Immature natural killer cell (primary cell): ENCODE measurements at places on chromosomes 3 and 15. TPM values are rescaled to one million over a fixed set of nuclear protein-coding genes. Genes with fewer than 3 reads are reported as not detected.

Gene VILL
- 12.9 TPM for polyA plus RNA-seq

Gene CASR
- polyA plus RNA-seq = not detected

Gene MKRN3
- polyA plus RNA-seq = not detected

Gene TMEM212
- polyA plus RNA-seq = not detected

Gene GATA2
- not detected for polyA plus RNA-seq

Gene FAM3D
- polyA plus RNA-seq = not detected

Gene CCR4
- polyA plus RNA-seq = not detected

Gene IMPG2
- not detected for polyA plus RNA-seq

Gene ATP13A4
- polyA plus RNA-seq = not detected

Gene PFN2
- 4.6 TPM for polyA plus RNA-seq

Gene SERINC4
- polyA plus RNA-seq = 3.4 TPM

Gene CLDN18
- not detected for polyA plus RNA-seq

Gene SMCO1
- not detected for polyA plus RNA-seq

Gene KNG1
- not detected for polyA plus RNA-seq

Gene GOLGA8T
- 0.16 TPM for polyA plus RNA-seq

Gene SLC28A2
- not detected for polyA plus RNA-seq

DNA sequence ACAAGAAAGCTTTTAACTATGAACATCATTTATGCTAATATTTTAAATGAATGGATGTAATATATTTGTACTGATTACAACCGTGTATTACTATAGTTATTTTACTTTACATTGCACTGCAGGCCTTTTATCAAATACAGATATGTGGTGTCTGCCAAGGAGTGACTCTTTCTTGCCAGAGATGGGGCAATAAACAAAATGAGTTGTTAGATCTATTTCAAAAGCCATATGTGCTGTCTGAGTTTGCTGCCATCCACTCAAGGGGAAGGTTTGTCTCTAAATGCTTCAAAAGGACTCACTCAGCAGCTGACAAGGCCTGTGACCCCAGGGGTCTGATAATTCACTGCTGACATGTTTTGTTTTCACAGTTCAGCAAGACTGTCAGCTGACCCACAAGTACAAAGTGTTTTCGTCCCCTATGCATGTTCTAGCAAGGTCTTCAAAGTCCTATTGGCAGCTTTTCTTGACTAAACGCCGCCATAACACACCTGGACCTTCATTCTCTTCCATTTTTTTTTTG, 41.3 kb upstream of the ZBED2 start:
- no peak overlapping the region for H3K4me3 ChIP-seq
- DNase-seq = no peak
- H3K27ac ChIP-seq = no peak overlapping the region

- no peaks in the 10 kb centered on the region for H3K36me3 ChIP-seq
- H3K27me3 ChIP-seq = no peaks in the 10 kb centered on the region
- DNase-seq = no peak
- H3K27ac ChIP-seq = no peak overlapping the region
- H3K4me1 ChIP-seq = no peaks in the 10 kb centered on the region
These were observed 565.8 kb upstream of the DPPA4 start for GRCh38 chr3:109903100-109903499.

DNA sequence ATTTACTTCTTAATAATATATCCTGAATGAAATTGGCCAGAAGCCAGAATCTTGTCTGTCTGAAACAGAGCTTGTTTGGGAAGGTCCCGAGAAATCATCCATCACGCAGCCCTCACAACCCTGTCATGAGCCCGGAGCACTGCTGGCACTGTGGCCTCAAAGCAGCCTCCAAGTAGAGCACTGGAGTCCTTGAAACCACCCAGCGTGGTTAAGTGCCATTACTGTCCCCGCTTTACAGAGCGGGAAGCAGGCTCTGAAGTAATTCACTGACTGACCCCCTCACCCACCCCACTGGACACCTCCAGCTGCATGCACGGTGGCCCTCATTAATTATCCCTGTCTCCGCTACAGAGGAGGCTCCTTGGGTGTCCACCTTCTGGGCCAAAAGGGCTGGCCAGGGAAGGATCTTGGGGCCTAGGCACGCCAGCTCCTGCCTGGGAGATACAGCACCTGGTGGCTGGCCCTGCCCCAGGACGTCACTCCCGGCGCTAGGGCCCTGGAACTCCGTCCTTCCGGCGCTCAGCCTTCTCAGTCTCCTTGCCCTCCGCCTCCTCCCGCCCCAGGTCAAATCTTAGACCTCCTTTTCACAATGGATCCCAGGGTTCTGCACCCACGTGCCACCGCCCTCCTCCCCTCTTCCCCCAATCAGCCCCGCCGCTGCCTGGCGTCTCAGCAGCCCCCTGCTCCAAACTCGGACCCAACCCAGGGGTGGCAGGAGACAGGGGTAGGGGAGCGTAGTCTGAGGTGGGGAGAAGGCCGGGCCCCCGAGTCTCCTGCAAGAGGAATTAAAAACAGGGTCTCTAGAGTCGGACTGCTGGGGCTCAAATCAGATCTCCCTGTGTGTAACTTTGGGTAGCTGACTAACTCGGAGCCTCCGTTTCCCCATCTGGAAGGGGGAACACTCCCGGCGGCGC, 1.1 kb downstream of the TKT start:
- H3K4me3 ChIP-seq = peak overlapping the region; percentile 89
- H3K36me3 ChIP-seq = no peaks in the 10 kb centered on the region
- no peaks in the 10 kb centered on the region for H3K27me3 ChIP-seq
- peak overlapping the region; percentile 62 for H3K27ac ChIP-seq

DNA sequence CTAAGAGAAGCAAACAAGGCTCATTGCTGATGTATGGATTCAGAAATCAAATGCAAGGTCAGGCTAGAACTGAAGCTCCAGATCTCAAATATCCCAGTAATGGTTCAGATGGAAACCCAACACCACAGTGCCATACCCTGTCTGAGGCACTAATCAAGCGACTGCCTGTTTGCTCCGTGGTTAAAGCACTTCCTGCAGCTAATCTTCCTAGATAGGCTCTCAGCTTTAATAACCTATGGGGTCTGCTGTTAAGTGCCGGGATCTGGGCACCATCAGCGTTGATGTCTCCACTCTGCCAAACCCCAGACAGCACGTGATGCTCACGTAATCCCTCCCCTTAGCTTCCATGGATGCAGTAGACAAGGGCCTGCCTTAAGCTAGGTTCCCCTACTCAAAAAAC, 262.6 kb downstream of the MECOM start:
- no peak overlapping the region for H3K4me3 ChIP-seq
- no peaks in the 10 kb centered on the region for H3K4me1 ChIP-seq
- H3K36me3 ChIP-seq = no peaks in the 10 kb centered on the region
- no peak for DNase-seq
- H3K27ac ChIP-seq = no peak overlapping the region

- no peaks in the 10 kb centered on the region for H3K27me3 ChIP-seq
- peaks cover 34% of the 10 kb centered on the region for H3K4me1 ChIP-seq
- DNase-seq = no peak
- H3K27ac ChIP-seq = no peak overlapping the region
- no peak overlapping the region for H3K4me3 ChIP-seq
These were observed 26.4 kb downstream of the ASB7 start for GRCh38 chr15:100628746-100629145.

DNA sequence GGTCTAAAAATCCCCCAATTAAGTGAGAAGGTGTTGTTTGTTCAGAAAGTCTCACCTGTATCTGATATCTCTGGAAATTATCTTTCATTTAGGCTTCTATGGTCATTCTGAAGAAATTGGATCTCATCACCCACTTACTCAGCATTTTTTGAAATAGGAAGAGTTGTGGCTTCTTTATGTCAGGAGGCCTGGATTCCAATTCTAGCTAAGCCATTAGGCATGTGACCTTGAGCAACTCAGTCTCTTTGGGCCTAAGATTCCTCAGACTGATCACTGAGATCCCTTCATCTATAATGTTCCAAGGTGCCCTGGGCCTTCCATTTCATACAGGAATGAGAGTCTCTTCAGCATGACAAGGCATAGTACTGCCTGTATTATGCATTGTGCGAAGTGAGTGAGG, 70.3 kb downstream of the ARHGEF26 start:
- no peaks in the 10 kb centered on the region for H3K4me1 ChIP-seq
- H3K4me3 ChIP-seq = no peak overlapping the region
- DNase-seq = no peak
- H3K27me3 ChIP-seq = no peaks in the 10 kb centered on the region
- H3K27ac ChIP-seq = no peak overlapping the region

DNA sequence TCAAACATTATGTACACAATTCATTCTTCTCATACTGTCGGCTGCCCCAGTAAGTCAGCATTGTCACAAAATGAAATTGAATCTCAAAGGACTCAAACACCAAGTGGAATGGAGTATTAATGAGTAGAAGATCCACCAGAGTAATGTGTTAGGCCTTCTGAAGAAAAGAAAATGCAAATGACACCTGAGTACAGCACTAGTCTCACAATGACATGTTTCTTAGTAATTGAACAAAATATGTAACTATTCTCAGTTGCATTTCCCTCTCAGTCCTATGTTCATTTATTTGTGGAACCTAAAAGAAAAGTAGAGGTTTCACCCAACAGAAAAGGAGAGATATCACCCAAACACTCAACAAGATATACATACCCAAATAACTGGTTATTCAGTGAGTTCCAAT, 283.9 kb upstream of the THBS1 start:
- no peak for DNase-seq
- no peaks in the 10 kb centered on the region for H3K36me3 ChIP-seq
- peaks cover 7% of the 10 kb centered on the region for H3K27me3 ChIP-seq

GRCh38 chr3:123347205-123347604, 101.7 kb downstream of the ADCY5 start:
- no peak overlapping the region for H3K4me3 ChIP-seq
- H3K27ac ChIP-seq = peak overlapping the region; percentile 10
- peaks cover 9% of the 10 kb centered on the region for H3K27me3 ChIP-seq
- H3K36me3 ChIP-seq = no peaks in the 10 kb centered on the region
- no peaks in the 10 kb centered on the region for H3K4me1 ChIP-seq

DNA sequence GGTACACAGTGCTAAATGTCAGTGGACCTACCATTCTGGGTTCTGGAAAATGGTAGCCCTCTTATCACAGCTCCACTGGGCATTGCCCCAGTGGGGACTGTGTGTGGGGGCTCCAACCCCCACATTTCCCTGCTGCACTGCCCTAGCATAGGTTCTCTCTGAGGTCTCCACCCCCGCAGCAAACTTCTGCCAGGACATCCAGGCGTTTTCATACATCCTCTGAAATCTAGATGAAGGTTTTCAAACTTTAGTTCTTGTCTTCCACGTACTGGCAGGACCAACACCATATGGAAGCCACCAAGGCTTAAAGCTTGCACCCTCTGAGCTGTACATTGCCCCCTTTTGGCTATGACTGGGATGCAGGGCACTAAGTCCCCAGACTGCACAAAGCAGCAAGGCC, 788.2 kb upstream of the ALCAM start:
- no peak overlapping the region for H3K27ac ChIP-seq
- no peak for DNase-seq
- no peak overlapping the region for H3K4me3 ChIP-seq
- H3K36me3 ChIP-seq = no peaks in the 10 kb centered on the region
- H3K27me3 ChIP-seq = peaks cover 2% of the 10 kb centered on the region

DNA sequence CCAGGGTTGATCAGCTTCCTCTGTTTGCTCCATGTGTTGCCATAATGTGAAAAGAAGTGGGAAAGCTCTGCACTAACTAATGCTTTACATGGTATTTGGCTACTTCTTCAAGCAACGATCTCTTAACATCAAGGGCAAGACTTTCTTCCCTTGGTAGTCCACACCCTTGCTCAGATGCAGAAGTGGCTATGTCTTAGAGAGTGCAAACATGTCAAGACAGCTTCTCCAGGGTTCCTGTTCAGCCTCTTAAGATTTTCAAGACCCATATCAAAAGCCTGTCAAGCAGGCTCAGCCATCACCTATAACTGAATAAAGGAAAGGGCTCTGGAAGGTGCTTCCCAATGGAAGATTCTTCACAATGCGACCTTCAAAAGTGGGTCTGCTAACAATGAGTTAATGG, 64.8 kb upstream of the CSTA start:
- no peak overlapping the region for H3K4me3 ChIP-seq
- DNase-seq = no peak
- no peaks in the 10 kb centered on the region for H3K27me3 ChIP-seq

GRCh38 chr3:57652203-57652602, 40.7 kb downstream of the DENND6A start:
- peaks cover 19% of the 10 kb centered on the region for H3K36me3 ChIP-seq
- DNase-seq = no peak
- peak overlapping the region; percentile 41 for H3K27ac ChIP-seq
- H3K27me3 ChIP-seq = no peaks in the 10 kb centered on the region

- H3K4me3 ChIP-seq = no peak overlapping the region
- no peak for DNase-seq
- no peak overlapping the region for H3K27ac ChIP-seq
- H3K4me1 ChIP-seq = peaks cover 16% of the 10 kb centered on the region
These were observed 17.1 kb upstream of the RFC4 start for GRCh38 chr3:186823386-186823785.

GRCh38 chr3:133928903-133929607, 33.4 kb upstream of the RAB6B start:
- no peak overlapping the region for H3K27ac ChIP-seq
- peak overlapping the region; percentile 67 for H3K4me3 ChIP-seq
- peaks cover 1% of the 10 kb centered on the region for H3K27me3 ChIP-seq
- H3K4me1 ChIP-seq = peaks cover 6% of the 10 kb centered on the region
- H3K36me3 ChIP-seq = no peaks in the 10 kb centered on the region

GRCh38 chr3:111827871-111828270, 31.2 kb upstream of the PHLDB2 start:
- H3K27ac ChIP-seq = no peak overlapping the region
- no peak for DNase-seq
- no peak overlapping the region for H3K4me3 ChIP-seq
- H3K4me1 ChIP-seq = peaks cover 17% of the 10 kb centered on the region
- peaks cover 2% of the 10 kb centered on the region for H3K27me3 ChIP-seq

DNA sequence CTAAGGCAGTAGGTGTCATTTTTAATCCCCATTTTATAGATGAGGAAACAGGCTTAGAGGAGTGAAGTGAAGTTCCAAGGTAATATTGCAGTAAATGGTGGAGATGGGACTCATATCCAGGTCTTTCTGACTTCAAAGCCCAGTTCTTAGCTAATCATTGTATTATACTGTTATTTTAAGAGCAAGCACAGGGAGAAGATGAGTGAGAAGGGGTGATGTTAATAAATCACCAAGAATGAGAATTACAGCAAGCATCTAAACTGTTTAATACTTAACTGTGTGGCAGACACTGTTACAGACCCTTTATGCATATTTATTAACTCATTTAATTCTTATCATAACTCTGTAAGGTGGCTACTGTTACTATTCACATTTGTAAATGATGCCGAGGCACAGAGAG, 61.2 kb downstream of the VPS8 start:
- peaks cover 1% of the 10 kb centered on the region for H3K27me3 ChIP-seq
- no peaks in the 10 kb centered on the region for H3K4me1 ChIP-seq
- no peak overlapping the region for H3K4me3 ChIP-seq
- H3K27ac ChIP-seq = no peak overlapping the region

- no peaks in the 10 kb centered on the region for H3K36me3 ChIP-seq
- no peak overlapping the region for H3K4me3 ChIP-seq
- H3K27me3 ChIP-seq = no peaks in the 10 kb centered on the region
- DNase-seq = no peak
These were observed 54.8 kb downstream of the ZNF609 start for GRCh38 chr15:64515196-64515595.

DNA sequence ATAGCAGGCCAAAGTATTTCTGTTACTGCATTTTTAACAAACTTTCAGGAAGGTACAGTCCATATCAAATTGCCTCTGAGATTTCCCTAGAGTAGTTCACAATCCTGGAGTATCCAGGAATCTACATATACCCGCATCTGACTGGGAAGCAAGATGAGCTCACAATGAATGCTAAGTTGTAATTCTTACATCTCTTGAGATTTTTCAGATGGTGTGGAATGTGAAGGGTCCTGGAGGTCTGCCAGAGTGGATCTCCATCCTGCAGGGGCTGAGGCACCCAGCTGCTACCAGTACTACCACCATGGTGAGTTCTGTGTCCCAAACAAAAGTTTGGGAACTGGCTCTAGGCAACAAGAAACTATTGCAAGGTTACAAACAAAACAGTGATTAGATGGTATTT, 156.7 kb upstream of the CCDC54 start:
- H3K4me1 ChIP-seq = no peaks in the 10 kb centered on the region
- H3K27ac ChIP-seq = no peak overlapping the region
- peaks cover 3% of the 10 kb centered on the region for H3K27me3 ChIP-seq
- H3K36me3 ChIP-seq = no peaks in the 10 kb centered on the region
- DNase-seq = no peak
- H3K4me3 ChIP-seq = no peak overlapping the region
